ENCODE measurements at places on chromosomes 6 and 20. TPM values are rescaled to one million over a fixed set of nuclear protein-coding genes. Genes with fewer than 3 reads are reported as not detected.
A peak's percentile ranks its signal among the peaks of the same experiment; 100 is the strongest.

DDO gene
- total RNA-seq: 0.81 TPM

DNA sequence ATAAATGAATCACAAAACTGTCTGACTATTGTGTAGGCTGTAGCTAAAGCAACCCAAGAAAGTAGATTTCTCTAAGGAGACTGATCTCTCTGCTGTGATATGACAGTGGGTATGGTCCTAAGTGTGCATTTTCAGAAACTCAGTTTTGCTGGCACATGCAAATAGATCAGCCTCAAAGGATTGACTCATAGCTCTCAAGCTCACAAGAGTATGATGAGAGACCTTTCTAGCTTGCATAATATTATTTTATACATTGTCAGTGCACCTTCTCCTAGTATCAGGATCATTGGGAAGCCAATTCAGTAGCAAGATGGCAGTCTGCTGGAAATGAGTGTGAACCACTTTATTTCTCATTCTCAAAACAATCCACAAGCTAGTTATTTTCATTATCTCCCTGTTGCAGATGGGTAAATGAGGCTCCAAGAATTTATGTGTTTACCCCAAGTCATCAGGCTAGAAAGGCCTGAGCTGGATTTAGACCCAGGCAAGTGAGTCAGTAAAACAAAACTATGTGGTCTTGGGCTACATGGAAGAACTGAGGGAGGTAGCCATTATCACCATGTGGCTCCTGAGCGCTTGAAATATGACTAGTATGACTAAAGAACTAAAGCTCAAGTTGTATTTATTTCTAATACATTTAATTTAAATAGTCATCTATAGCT, 27.9 kb upstream of the PLCB4 start:
- no peak for DNase-seq

DNA sequence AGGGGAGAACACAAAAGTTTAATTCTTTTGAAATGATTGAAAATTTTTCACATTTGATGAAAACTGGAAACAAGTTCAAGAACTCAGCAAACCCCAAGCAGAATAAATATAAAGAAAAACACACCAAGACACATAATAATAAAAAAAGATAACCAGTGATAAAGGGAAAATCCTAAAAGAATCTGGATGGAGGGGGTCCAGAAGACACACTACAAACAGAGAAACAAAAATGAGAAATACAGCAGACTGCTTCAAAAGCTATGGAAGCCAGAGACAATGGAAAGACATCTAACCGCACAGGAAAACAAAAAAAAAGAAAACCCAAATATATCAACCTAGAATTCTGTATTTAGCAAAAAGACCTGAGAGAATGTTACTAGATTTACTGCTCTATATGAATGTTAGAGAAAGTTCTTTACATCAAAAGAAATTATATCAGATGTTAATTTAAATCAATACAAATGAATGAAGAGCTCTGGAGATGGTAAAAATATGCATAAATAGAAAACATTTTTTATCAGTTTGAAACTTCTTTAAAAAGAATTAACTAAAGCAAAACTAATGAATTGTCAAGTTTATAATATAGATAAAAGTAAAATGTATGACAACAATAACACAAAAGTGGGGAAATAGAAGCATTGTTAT, 310.7 kb upstream of the PREP start:
- no peak for DNase-seq

GRCh38 chr20:49045440-49046086, 549 bp upstream of the CSE1L start:
- peak; percentile 68 for DNase-seq

SIRPB1 gene
- 0.38 TPM for total RNA-seq

OLIG3 gene
- not detected for total RNA-seq

GRCh38 chr6:4958624-4959023, 45.2 kb downstream of the RPP40 start:
- no peak for DNase-seq

DNA sequence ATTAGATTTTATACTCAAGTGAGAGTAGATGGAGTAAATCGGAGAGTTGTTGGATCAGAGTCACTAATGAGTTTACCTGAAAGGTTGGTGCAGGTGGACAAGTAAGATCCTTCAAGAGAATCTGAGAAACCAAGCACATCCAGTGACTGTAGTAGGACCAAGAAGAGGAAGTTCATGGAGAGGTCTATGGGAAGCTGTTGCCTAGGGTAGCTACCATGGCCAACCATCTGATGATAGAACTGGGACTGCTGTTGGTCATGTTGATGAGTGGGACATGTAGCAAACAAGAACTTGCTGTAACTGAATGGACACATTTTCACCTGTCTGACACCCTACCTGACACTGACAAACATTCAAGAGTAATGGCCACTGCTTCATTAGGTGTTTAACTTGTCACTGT, 11.3 kb upstream of the ADGB start:
- no peak for DNase-seq

SEL1L2 gene
- not detected for total RNA-seq

DNA sequence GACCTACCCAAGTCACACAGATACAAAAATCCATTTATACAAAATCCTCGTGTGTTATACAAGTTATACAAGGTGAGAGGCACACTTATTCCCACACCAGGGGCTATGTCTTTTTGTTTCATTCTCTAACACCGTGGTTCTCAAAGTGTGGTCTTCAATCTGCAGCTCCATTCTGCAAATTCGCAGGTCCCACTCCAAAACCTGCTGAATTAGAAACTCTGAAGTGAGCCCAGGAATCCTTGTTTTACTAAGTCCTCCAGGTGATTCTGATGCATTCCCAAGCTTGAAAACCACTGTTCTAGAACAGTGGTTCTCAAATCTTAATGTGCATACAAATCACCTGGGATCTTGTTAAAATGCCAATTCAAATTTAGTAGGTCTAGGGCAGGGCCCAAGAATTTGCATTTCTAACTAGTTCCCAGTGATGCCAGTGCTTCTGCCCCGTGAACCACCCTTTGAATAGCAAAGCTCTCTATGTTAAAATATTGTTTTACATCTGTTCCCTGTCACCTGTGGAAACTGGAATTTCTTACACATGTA, 35.1 kb downstream of the LRFN2 start:
- DNase-seq: no peak

- peak; percentile 55 for DNase-seq
Measured at GRCh38 chr20:24935140-24935539, 13.9 kb upstream of the CST7 start.

DNA sequence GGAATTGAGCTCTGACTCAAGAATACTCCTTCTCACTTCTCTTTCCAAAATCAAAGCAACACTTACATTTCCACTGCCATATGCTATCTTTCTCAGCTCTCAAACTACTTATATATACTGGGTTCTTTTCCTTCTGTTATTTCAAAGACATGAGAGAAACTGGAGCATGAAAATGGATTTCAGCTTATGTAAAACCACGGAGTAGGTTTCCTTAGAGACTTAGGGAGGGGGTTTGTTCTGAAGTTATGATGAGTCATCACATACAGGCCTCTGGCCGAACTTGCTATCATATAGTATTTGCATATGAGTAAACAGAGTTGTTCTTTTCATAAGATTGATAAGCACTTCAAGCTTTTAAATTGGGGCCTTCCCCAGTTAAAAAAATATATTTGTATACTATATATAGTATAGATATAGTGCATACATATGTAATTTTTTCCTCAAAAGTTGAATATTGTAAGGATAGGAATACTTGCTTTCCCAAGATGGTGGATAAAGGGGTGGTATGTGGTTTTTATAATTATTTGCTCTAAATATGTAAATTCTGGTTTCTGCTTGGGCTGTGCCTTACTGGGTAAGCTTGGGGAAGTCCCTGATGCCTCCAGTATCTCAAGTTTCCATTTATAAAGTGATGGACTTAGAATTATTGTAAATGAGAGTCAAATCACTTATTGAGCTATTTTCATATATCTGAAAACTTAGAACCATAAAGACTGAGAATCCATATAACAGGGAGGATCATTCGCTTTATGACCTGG, 273.9 kb downstream of the RFPL4B start:
- DNase-seq: no peak

GRCh38 chr20:5215672-5216304, 89.0 kb downstream of the CDS2 start:
- DNase-seq: no peak

- no peak for DNase-seq
Measured at GRCh38 chr6:155521719-155522118, 66.1 kb upstream of the NOX3 start.

GRCh38 chr20:62742979-62743776, 34.5 kb downstream of the NTSR1 start:
- DNase-seq: no peak

TXLNB gene
- 0.48 TPM for total RNA-seq

- DNase-seq: no peak
Measured at GRCh38 chr6:154258064-154258757, 98.4 kb downstream of the IPCEF1 start.

GRCh38 chr20:20412750-20413149, 44.8 kb downstream of the INSM1 start:
- no peak for DNase-seq

GRCh38 chr20:36929290-36929689, 22.2 kb downstream of the SAMHD1 start:
- peak; percentile 55 for DNase-seq

DNA sequence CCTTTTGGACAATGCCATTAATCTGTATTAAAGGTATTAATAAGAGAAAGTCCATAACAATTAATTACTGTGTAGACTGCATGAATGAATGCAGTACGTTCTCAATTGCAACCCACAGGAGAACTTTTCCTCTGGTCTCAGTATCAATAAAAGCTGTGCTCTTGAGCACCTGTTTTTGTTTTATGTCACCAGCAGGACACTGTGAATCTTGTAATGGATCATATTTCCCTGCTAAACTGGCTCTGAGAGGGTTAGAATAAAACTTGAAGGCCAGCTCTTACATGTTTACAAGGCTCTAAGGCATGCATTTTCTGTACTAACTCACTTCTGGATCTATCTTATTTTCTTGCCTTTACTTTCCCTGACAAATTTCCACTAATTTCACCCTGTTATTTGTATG, 214.3 kb upstream of the PLN start:
- DNase-seq: no peak

MAFB gene
- total RNA-seq: 56.9 TPM

ARMC12 gene
- total RNA-seq: 0.53 TPM

PHF1 gene
- total RNA-seq: 40.1 TPM

DNA sequence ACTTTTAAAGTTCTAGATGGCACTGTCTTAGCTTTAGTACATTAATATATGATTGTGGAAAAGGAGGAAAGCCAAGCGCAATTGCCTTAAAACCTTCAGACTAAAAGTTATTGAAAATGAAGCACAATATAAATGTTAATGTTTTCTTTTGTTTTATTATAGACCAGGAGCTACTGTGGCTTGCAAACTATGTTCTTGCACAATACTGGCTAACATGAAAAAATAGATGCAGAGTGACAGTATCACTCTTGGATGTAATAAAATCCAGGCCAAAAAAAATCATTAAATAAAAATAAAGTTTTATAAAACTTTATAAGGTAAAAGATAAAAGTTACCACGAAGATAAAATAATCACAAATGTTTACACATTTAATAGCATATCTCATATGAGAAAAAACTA, 18.3 kb upstream of the PLN start:
- no peak for DNase-seq

DNA sequence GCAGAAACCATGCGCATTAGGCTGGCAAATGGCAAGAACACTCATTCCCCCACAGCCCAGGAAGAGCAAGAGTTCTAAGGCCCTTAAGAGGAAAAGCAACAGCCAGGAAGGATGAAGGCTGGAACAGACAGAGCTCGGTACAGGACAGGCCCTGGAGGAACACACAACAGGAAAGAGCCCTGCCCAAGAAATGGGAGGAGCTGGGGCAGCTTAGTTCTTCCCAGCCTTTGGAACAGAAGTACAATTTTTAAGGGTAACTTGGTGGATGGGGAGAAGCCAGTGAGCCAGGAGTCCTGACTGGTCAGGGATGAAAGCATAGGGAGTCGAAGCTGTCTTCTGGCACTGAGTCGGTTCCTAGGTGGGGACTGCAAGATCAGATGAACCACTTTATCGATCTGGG, 32.4 kb downstream of the OR2B2 start:
- no peak for DNase-seq

MACROD2 gene
- 12.6 TPM for total RNA-seq

DNA sequence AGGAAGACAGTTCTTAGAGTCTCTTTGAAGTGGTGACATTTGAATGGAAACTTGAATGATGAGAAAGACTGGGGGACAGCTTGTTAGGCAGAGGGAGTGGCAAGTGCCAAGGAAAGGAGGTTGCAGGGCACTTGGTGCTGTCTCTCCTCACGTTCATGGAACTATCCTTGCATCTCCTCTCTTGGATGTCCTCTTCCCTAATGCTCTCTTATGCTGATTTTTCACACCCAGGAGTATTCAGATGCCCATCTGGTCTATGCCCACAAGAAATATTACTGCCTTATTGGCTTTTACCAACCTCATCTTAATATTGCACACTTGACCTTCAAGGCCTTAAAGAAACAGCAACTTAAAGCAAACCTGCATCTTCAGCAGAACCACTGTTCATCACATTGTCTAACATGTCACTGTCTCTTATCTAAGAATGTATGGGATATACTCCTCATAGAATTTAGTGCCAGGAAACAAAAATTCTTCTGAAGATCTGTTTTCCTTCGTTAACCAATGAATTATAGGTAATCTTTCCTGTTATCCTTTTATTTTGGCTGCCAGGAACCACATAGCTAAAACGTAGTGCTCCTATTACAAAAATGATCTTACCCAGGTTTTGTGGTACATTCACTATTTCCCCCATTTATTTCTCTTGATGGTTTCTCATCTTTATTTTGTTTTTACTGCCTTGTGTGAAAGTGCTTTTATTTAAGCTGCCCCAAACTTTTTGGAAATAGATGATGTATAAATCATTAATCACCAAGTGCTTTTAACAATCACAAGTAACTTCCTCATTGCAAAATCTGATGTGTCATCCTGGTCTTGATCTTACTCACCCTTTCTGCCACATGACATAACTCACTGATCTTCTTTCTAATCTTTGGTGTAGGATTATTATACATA, 12.8 kb downstream of the RGS17 start:
- no peak for DNase-seq

All from suprapubic skin (tissue), 4 donors.